Suprapubic skin (tissue), 4 donors: ENCODE measurements at places on chromosomes 7 and 10. TPM values are rescaled to one million over a fixed set of nuclear protein-coding genes. Genes with fewer than 3 reads are reported as not detected.

- DNase-seq, result no peak
Measured at GRCh38 chr10:65194126-65194525, 1672.9 kb downstream of the REEP3 start.

- no peak for DNase-seq
Measured at GRCh38 chr7:124689523-124689922, 76.1 kb downstream of the GPR37 start.

DNA sequence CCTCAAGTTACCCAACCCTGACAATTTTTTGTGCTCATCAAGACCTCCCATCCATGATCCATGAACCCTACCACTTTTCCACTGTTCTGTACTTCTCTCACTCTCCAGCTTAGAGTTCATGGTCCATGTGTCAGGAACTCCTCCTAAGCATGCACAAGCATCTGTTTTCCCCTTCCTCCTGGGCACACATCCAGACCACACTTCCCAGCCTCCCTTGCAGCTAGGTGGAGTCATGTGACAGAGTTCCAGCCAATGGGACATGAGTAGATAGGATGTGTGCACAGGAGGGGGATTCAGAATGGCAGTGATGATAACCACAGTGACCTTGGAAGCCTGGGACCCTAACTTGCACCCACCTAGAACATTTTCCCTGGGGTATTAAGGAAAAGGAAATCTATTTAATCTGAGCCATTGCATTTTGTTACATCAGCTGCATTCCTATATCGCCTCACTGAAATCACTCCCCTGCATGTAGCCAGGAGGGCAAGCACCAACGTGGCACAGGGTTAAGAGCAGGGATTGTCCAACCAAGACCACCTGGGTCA is 9.6 kb upstream of the FRMPD2 start:
- no peak for DNase-seq

- no peak for DNase-seq
Measured at GRCh38 chr7:13293264-13294002, 606.0 kb downstream of the ARL4A start.

DNA sequence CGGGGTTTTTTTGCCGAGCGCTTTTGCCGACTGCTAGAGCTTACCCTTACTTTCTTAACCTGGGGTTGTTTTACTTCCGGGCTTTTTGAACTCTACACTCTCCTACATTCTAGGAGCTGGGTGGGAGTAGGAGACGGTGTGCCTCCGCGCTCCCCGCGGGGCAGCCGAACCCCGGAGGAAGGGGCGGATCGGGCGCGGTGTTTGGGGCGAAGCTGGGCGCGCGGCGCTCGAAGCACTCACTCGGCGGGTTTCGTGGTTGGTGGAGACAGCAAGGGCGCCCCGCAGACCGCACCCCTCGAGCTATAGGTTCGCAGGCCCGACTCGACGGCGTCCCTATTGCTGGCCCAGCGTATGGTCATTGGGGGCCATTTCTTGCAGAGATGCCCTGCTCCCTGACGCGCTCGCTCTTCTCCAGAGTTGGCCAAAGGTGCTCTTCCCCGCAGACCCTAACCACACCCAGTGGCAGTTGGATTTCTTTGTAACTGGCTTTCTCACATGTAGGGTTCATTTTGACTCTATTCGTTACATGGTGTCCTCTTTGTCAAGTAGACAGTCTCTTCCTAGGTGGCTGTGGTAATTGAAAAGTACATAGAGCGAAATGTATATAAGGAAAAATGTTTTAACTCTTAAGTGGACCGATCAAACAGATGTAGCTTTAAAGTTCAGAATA is 364 bp downstream of the ZNF518A start:
- DNase-seq, result peak; percentile 78

Gene NME8
- total RNA-seq, result 2.0 TPM

Gene CHST12
- total RNA-seq, result 9.9 TPM
